SIG-M5 (cell line): ENCODE measurements at places on chromosomes 11 and 22.

GRCh38 chr11:65401073-65401802, 14.8 kb downstream of the FRMD8 start:
- no peak for DNase-seq

- no peak for DNase-seq
Observed at GRCh38 chr11:108035690-108036089, 27.0 kb downstream of the CUL5 start.

- DNase-seq, result no peak
Observed at GRCh38 chr11:106216281-106216680, 138.8 kb downstream of the AASDHPPT start.

- DNase-seq, result no peak
Observed at GRCh38 chr11:27882066-27882697, 181.9 kb upstream of the BDNF start.

- no peak for DNase-seq
Observed at GRCh38 chr22:48239461-48240147, 1477.2 kb downstream of the TBC1D22A start.

- DNase-seq, result no peak
Observed at GRCh38 chr11:74710281-74710938, 20.8 kb downstream of the CHRDL2 start.

DNA sequence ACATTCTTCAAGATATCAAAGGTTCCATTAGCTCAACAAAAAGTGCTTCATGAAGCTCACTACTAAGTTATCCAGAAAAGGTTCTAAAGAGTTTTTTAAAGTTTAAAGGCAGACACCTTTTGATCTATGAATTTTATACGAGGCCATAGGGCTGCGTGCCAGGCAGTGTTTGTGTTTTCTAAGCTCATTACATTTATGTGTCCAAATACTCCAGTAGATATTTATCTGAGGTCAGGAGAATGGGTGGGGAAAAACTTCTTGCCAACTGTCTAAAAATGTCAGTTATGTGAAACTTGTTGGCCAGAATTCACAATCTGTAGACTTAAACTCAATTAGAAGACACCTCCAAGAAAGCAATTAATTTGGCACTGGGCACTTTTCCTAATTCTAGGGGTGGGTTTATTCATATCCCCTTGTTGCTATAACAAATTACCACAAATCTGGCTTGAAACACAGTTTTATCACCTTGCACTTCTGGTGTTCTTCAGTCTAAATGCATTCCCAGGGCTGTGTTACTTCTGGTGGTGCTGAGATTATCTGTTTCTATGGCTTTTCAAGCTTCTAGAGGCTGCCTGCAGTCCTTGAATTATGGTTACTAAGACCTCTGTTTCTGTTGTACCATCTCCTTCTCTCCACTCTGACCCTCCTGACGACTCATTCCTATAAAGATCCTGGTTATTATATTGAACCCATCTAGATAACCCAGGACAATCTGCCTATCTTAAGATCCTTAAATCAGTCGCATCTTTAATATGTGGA, 1030.4 kb upstream of the CNTN5 start:
- no peak for DNase-seq

DNA sequence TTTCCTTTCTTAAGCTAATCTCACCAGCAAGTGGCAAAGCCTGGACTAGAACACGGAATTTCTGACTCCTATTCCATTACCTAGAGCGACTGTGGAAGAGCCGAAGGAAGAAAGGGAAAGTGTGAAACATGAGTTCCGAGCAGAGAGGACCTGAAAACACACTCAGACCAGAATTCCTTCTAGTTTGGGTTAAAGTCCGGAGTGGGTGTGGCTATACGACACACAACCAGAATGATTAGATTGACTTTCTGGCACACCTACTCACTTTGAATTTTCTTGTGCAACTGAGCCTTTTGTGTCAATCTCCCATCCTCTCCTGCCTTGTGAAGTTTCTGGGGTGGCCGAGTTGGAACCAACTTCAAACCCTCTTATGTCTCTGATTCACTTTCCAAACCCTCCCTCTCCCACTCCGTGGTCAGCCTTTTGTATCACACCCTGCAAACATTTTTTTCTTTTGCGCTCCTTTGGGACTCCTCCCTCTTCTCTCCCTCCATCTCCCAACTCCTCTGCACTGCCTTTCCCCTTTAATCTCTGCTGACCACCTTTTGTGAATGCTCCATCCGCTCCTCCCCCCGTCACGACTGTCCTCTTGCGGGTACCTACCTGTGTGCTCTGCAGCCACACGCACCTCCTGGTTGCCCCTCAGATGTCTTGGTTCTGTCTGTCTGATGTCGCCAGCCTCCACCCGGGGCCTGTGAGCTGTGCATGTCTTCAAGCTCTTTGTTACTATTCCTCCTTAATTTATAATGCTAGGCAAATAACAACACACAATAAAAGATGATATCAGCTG, 86.3 kb upstream of the BLID start:
- DNase-seq, result no peak

DNA sequence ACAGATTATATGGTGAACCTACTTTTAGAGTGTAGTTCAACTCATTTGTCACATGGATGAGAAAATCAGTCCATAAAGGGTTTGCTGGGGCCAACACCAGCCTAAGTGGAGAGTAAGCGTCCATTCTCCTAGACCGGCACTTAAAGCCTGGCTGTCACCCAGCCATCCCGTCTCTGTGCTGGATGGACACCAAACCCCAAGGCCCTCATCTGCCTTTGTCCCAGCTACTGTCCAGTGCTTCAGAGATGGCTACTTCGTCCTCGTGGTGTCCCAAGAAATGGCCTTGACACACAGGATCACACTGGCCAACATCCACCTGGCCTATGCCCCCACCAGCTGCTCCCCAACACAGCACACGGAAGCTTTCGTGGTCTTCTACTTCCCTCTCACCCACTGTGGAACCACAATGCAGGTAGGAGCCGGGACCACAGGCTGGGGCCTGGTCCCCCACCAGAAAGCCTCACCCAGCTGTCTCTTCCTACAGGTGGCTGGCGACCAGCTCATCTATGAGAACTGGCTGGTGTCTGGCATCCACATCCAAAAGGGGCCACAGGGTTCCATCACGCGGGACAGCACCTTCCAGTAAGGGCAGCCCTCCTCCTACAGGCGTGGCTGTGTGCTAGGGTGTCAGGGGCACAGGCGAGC, 3.5 kb downstream of the ZP1 start:
- no peak for DNase-seq

- no peak for DNase-seq
Observed at GRCh38 chr11:78190374-78190773, 1.7 kb downstream of the USP35 start.

DNA sequence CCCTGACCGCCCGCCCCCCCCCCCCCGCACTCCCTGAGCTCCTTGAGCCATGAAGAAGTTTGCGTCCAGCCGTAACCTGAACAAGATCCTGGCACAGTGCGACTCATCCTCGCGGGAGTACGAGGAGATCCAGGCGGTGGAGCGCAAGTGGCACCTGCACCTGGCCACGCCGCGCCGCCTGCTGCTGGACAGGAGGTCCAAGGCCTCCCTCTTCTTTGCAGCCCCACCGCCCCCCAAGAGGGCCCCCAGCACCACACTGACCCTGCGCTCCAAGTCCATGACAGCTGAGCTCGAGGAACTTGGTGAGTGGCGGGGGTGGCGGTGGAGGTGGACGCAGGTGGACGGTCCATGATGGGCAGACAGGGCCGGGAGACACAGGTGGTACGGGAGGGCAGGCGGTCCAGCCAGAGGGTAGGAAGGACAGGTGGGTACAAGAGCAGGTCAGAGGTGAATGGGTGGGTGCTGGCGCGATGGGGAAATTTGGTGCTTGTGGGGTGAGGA, 32.1 kb upstream of the ACR start:
- DNase-seq, result no peak

DNA sequence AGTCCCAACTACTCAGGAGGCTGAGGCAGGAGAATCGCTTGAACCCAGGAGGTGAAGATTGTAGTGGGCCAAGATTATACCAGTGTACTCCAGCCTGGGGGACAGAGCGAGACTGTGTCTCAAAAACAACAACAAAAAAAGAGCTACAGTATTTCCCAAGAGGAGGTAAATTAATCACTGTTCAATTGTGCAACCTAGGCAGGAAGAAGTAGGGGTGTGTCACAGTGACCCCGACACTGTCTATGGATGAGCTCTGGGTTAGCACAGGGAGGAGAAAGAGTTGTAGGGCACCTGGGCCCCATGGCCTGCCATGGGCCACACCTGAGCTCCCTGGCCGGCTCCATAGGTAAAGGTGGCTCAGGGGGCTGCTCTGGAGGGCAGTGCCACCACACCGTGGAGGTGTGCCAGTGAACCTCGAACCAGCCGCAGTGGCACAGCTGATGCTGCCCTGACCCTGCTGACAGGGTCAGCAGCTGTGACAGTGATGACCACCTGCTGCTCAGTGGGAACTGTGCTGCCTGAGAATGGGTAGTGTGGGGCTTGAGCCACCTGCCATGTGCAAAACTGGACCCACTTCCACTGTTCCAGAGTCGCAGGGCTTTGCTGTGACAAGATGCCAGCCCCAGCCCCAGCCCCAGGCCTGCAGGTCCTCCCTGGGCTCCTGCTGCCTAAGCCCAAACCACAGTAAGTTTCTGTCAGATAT, 84.0 kb upstream of the PITPNB start:
- DNase-seq, result no peak

DNA sequence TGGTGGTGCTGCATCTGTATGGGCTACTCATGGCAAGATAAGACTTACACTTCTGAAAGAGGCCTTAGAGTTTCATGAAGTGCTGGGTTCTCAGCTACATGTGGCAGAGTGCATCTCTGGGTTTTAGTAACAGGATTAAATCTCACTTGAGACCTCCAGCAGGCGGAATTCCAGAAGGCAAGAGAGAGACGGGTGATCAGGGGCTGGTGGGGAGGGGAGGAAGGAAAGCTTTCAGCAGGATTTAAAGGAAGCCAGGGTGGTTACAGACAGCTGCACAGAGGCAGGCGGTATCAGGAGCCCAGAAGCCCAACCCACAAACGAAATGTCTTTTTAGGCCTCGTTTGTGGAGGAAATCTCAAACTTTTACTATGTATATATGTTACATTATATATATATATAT, 56.2 kb upstream of the CD82 start:
- DNase-seq, result no peak

DNA sequence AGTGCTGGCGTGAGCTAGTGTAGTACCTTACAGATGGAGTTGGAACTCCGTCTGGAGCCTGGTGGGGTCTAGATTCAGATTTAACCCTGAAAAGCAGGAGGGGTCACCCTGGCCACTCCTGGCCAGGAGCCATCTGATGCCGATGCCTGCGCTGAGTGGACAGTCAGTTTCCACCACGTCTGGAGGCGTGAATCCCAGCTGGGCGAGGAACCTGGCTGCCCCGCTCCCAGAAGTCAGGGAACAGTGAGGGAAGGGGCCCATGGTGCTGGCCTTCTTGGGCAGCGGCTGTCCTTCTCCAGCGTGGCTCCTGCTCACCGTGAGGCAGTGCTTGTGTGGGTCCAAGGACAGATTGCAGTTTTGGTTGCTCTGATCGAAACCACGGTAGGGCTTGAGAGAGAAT, 76.3 kb downstream of the PARVB start:
- no peak for DNase-seq

GRCh38 chr22:44991218-44991617, 18.6 kb downstream of the PHF21B start:
- no peak for DNase-seq

- no peak for DNase-seq
Observed at GRCh38 chr11:10418259-10418949, 36.7 kb upstream of the AMPD3 start.

- DNase-seq, result no peak
Observed at GRCh38 chr11:130206141-130206540, 46.6 kb downstream of the ST14 start.

DNA sequence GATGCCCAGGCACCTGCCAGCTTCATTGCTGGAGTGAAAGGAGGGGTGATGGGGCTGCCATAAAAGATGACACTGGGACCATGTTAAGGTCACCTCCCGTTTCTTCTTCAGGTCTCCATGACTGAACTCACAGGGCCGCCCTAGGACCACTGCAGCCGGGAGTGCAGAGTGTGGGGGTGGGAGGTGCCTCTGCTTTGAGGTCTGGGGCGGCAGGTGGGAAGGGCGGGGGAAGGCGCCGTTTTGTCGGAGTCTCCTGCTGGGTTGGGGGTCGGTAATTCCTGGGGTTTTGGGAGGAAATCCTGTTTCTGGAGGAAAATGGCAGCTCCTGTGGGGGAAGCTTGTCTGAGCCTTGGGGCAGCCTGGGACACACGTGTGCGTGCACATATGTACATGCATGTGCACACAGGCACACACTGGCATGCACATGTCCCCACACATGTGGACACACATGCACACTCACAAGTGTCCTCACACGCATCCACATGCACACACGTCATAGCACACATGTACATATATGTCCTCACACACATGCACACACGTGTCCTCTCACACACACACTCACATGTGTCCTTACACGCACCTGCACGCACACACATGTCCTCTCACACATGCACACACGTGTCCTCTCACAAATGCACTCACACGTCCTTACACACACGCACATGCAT, 990.9 kb downstream of the BRD1 start:
- DNase-seq, result no peak

DNA sequence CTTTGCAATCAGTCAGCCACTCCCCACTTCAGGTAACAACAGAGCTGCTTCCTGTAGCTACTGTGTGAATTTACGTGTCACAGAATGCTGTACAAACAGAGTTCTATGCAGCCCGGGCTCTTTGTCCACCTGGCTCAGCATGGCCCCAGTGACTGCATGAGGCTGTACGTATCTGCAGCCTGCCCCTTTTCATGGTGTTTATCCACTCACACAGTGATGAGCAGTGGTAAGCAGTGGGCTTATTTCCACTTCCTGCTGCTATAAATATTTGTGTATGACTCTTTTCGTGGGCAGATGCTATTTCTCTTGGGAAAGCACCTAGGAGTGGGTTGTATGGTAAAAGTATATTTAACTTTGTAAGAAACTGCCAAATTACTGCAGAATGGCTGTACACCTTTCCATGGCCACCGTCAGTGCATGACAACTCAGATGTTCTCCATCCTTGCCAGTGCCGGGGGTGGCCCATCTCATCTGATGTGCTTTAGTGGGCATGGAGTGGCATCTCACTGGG, 43.3 kb downstream of the MYEOV start:
- DNase-seq, result no peak

- no peak for DNase-seq
Observed at GRCh38 chr11:34633640-34633989, 12.7 kb downstream of the EHF start.

DNA sequence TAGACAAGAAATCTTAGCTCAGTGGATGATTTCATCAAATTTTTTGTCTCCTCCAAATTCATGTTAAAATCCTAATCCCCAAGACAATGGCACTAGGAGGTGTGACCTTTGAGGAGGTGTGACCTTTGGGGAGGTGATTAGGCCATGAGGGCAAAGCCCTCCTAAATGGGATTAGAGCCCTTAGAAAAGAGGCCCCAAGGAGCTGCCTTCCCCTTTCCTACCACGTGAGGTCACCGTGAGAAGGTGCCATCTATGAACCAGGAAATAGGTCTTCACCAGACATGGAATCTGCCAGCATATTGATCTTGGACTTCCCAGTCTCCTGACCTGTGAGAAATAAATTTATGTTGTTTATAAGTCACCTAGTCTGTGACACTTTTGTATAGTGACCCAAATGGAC, 138.7 kb downstream of the TRIM29 start:
- no peak for DNase-seq

DNA sequence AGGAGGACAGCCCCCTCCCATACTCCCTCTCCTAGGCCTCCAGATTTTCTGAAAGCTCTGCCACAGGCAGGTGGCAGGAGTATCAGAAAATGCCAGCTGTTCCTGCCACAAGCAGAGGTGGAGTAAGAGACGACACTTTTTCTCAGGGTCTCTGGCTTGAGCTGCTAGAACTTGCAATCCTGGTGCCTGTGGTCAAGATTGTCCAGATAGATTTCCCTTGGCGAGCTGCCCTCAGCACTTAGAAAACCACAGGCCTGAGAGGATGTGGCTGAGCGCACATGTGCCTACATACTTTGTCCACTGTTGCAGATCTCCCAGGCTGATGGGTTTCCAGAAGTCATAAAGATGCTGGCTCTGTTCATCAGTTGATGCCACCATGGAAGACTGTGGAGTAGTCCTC, 65.7 kb upstream of the NAV2 start:
- DNase-seq, result no peak
